Thoracic aorta (tissue), 2 donors: ENCODE measurements at places on chromosomes 16 and 17. TPM values are rescaled to one million over a fixed set of nuclear protein-coding genes. Genes with fewer than 3 reads are reported as not detected.
A peak's percentile ranks its signal among the peaks of the same experiment; 100 is the strongest.

GRCh38 chr17:61411261-61412142 is 11.9 kb downstream of the TBX2 start:
- H3K4me1 ChIP-seq: peaks cover 12% of the 10 kb centered on the region
- peak overlapping the region; percentile 82 for H3K4me3 ChIP-seq
- no peaks in the 10 kb centered on the region for H3K27me3 ChIP-seq
- H3K36me3 ChIP-seq: no peaks in the 10 kb centered on the region

DNA sequence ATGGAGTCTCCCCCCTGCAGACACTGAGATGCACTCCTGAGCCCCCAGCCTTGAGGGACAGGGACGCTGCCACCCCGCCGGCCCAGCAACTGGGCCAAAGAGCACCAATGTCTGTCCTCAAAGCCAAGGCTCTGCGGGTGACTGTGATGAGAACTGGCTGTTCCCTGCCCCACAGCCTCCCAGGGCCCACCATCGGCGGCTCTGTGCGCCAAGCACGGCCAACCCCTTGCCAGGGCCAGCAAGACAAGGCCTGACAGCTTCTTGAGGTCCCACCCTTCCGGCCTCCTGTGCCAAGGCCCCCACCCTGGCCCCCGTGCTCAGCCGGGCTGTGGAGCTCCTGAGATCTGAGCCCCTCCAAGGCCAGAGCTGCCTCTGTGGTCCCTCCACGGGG is 34.2 kb upstream of the PABPN1L start:
- H3K4me3 ChIP-seq: no peak overlapping the region
- H3K27me3 ChIP-seq: no peaks in the 10 kb centered on the region
- H3K4me1 ChIP-seq: no peaks in the 10 kb centered on the region
- H3K27ac ChIP-seq: no peak overlapping the region
- H3K36me3 ChIP-seq: no peaks in the 10 kb centered on the region
- DNase-seq: no peak

DNA sequence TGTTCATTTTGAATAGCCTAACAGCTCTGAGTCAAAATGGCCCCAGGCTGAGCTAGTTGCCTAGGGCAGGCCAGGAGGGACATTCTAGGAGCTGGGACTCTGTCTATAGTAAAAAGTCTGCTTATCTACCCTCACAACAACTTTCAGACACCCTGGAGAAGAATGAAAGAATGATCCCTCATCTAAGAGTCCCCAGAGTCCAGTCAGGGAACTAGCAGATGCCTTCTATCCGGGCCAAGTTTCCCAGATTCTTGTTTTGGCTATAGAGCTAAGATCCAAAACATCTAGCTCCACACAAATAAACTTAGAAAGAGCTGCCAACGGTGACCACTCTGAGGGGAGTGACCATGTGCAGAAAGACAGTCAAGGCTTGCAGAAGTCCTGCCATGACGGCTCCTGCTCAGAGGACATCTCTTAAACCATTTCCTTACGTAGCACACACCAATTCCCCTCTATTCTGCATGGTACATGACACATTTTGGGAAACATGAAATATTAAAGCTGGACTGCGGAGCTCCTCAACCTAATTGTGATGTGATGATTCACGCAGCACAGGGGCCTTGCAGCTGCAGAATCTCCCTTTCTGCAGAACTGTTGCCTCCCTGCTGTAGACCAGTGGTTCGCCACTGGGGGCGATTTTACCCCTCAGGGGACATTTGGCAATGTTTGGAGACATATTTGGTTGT is 24.2 kb downstream of the FAM20A start:
- no peaks in the 10 kb centered on the region for H3K27me3 ChIP-seq
- no peaks in the 10 kb centered on the region for H3K36me3 ChIP-seq
- no peak overlapping the region for H3K27ac ChIP-seq
- H3K4me3 ChIP-seq: no peak overlapping the region

DNA sequence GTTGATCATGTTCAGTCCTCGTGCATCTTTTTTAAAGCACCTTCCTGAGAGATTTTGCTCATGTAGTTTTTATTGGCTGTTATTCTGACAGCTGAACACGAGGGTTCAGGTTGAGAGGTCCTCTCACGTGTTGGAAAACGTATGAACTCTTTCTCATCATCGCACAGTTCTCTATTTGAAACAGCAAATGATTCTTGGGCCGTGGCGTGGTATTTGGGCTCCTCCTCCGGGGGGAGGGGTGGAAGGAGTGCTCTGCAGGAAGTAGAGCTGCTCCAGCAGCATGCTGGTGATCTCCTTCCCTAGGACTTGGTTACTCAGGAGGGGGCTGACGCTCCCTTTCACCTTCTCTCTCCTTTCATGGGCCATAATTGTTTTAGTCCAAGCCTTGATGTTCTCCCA is 70.4 kb downstream of the KSR1 start:
- no peak overlapping the region for H3K27ac ChIP-seq
- no peak for DNase-seq
- no peaks in the 10 kb centered on the region for H3K27me3 ChIP-seq
- H3K4me3 ChIP-seq: no peak overlapping the region
- no peaks in the 10 kb centered on the region for H3K36me3 ChIP-seq

The HAS3 gene
- 1.8 TPM for total RNA-seq
